Right ventricle myocardium inferior (tissue), 1 donor: ENCODE measurements at places on chromosomes 12 and 14.

GRCh38 chr12:92988622-92989130 lies 59.6 kb upstream of the EEA1 start:
- no peak for DNase-seq

DNA sequence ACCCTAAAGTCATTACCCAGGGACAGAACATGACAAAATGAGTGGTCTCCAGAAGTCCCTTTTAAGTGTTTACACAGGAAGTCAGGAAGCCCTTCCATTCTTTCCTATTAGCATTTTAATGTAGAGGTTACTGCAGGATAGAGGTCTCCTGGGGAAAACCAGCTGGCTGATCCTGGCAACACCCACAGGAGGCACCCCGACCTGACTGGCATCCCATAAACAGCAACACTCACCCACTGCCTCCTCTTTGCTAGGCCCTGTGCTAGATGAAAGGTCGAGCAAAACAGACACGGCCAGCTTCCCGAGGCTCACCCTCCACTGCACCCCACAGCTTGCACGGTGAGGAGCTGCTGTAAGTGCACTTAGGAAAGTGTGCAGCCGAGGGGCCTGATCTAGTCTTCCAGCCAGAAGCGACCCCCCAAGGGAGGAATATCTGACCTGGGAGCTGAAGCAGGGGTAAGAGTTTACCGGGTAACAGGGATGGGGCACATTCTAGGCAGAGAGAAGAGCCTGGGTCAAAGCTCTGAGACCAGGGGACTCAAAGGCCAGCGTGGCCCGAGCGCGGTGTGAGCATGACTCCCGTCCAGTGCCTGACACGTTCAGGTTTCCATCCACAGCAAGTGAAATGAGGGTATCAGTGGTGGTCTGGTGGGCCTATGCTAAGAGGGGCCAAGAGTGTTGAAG lies 9.0 kb downstream of the DAZAP2 start:
- DNase-seq, result no peak

DNA sequence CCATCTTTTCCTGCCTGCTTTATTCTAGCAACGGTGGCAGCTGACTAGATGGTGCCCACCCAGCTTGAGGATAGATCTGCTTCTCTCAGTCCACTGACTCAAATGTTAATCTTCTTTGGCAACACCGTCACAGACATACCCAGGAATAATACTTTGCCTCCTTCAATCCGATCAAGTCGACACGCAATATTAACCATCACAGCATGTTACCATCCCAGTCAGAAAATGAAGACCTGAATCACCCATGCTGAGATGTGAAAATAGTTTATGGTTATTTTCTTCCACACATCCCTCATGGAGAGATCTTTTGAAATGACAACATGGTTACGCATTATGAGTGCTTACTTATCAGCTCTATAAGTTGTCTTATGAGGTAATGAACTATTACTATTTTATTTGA lies 392.8 kb downstream of the SEC23A start:
- DNase-seq, result no peak

- DNase-seq, result no peak
These were observed 6.2 kb downstream of the PIK3C2G start for GRCh38 chr12:18267427-18268099.

- DNase-seq, result no peak
These were observed 75.9 kb upstream of the AMIGO2 start for GRCh38 chr12:47155457-47156166.

- DNase-seq, result no peak
These were observed 60.0 kb downstream of the EML1 start for GRCh38 chr14:99853206-99853605.

DNA sequence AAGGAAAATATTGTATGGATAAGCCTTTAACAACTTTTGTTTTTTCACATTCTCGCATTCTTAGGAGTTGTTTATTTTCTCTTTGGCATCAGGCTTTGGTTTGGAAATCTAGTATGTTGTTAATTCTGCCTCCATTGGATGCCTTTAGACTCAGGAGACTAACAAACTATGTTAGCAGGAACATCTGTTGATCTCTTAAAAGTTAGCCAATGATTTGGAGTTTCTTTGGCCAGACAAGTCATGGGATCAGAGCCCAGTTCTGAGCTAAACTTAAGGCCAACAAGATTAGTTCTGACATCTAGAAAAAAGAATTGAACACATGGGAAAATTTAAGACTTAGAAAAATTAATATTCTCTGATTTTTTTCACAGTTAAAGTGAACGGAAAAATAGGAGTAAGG lies 35.3 kb upstream of the STRAP start:
- DNase-seq, result no peak

DNA sequence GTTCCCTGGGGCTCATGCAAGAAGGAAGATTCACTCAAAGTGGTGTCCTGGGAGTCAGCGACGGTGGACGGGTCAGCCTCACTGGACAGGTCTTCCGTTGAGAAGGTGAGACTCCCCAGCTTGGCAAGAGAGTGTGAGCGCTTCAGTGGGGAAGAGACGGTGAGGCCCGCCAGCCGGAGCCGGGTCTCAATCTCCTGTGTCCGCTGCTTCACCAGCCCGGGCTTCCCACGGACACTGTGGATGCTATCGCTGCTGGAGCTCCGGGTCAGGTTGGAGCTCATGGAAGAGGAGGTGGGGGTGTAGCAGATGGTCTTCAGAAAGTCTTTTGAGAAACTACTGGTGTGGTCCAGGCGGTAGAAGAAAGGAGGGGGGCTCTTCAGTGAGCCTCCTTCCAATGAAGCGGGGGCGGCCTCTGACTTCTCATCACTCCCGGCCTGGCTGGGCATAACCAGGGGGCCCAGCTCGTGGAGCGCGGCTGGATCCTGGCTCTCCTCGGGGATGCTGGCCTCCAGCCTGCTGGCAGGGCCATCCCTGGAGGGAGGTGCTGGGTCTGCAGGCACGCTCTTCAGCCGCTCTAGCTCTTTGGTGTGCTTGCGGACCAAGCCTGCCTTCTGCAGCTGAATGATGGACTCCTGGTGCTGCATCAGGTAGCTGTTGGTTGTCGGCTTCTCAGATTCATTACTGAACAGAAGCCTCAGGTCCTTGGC lies 56.9 kb upstream of the CORO1C start:
- DNase-seq, result peak; percentile 80

DNA sequence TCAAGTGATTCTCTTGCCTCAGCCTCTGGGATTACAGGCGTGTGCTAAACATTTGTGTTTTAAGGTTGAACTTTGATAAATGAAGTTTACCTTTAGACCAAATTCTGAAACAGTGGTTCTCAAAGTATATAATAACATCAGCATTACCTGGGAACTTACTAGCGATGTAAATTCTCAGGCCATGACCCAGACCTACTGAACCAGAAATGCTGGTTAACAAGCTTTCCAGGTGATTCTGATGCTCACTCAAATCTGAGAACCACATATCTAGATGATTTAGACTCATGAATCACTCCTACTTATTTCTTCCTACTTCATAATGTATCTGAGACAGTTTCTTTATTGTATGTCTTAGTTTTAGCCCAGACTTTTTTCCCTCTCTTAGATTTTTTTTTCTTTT lies 43.6 kb downstream of the RAD51B start:
- DNase-seq, result no peak

DNA sequence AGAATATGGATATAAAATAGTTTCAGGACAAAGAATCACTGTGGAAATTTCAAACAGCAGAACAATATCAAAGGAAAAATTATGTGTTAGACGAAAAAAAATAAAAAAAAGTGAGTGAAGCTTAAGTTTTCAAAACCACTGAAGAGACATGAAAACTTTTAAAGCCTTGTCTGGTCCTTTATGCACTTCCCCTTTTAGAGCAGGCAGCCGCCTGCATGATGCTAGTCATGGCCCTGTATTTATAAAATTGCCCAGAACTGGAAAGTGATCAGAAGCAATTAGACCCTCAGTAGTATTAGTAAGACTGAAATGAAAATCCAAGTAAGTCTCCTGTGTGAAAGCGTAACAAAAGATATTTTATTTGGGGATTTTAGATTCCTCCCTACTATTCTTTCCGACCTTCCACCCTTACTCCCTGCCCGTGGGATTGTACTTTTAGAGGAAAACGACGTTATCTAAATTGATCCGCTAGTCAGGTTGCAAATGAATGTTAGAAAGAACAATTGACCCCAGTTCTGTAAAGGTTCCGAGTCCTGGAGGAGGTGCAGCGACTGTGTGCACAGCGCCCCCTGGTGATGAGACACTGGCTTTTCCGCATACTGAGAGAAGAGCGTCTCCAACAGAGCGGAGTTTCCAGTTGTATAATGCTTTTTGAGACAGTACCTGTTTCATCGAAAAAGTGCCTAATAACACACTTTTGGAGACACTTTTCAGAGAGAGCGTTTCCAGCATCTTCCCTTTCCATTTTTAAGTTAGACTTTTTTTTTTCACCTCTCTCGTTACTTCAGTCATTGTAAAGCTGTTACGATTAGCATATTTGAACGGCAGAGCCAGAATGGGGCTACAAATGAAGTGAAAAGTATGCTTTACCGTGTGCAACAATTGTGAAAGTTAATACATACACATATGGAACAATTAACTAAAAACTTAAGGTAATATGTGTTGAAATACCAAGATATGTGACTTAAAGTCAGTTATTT lies 12.4 kb downstream of the MGST1 start:
- peak; percentile 80 for DNase-seq

DNA sequence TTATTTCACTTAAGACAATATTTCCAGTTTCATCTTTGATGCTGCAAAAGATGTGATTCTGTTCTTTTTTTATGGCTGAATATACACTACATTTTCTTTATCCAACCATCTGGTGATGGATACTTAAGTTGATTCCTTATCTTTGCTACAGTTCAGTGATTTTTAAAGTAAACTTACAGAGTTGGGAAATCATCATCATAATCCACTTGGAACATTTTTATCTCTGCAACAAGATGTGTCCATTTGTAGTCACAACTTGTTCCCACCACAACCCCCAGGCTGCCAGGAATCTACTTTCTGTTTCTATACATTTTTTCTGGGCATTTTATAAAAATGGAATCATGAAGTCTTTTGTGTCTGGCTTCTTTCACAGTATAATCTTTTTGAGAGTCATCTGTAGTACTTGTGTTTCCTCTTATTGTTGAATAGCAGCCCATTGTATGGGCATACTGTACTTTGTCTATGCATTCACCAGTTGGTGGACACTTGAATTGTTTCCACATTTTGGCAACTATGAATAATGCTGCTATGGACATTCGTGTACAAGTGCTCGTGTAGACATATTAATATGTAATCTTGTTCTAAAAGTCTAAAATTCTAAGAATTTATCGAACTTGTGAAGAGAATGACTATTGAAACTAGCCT lies 212.5 kb upstream of the DDHD1 start:
- DNase-seq, result no peak

DNA sequence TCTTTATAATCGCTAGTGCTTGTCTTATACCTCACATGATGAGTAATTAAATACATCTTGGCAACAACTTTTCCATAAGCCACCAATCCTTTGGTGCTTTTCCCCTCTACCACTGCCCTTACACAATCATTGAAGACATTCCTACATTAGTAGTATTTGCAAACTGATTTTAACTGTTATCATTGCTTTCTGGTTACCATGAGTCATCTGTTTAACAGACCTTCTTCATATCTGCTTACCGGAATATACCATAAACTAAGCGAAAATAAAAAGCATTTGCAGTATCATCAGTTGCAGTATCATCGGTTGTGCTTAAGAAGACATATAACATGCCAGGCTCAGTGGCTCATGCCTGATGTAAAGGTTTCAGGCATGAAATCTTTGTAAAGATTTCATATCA lies 54.8 kb upstream of the PLEKHA5 start:
- no peak for DNase-seq

GRCh38 chr14:99691111-99691885 lies 7.2 kb downstream of the CYP46A1 start:
- DNase-seq, result no peak

DNA sequence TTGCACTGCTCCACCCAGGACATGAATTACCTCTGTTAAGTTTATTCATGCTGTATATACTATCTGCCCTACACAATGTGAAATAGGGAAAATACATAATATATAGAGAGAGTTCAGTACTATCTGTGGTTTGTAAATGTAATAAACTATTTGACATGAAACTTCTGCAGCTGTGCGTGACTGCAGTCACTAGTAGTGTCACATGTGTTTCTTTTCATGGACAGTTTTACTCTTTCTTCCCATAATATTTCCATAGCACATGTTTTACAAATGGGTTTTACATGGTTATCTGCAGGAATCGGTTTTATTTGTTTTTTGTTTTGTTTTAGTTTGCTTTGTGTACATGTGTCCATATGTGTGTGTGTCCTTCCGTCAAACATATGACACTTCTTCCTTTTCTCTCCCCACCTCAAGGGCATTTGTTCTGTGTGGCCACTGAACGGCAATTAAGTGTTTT lies 1644.1 kb upstream of the FLRT2 start:
- no peak for DNase-seq

GRCh38 chr12:115232455-115233156 lies 548.6 kb upstream of the TBX3 start:
- DNase-seq, result no peak

- no peak for DNase-seq
These were observed 165.2 kb upstream of the BCL2L14 start for GRCh38 chr12:11905534-11905933.

GRCh38 chr12:29546000-29546399 lies 48.5 kb upstream of the OVCH1 start:
- no peak for DNase-seq

- DNase-seq, result no peak
These were observed 3.6 kb downstream of the L2HGDH start for GRCh38 chr14:50308363-50308915.

GRCh38 chr14:23621204-23621931 lies 14.8 kb upstream of the DHRS2 start:
- DNase-seq, result no peak

DNA sequence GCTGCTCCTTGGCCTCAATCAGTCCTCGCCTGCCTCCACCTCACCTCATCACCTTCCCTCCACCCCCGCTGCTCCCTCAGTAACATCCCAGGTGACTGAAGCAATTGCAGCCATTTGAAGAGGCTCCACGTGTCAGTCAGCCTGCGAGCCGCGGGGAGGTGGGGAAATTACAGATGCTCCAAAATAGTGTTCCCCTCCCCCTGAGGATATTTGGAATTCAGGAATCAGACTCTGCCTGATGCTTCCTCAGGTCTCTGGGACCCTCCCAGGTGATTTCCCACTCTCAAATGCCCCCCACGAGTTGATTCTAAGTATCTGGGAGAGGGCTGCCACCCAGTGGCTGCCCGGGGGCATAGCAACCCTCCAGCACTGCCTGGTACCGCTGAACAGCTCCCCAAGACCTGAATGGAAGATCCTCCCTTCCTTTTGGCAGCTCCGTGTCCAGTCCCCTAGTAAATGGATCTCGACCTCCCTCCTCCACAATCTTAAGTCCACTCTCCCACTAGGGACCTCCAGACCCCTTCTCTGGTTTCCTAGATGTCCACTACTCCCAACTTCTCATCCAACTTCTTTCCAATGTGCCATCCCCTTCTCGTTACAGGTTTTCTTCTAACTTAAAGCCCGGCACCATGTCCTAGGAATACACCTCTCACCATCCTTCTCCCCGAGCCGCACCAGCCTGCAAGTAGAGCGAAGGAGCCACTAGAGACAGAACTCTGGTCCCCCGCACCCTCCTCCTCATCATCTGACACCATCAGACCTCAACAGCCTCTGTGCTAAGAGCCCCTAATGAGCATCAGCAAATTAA lies 1.4 kb upstream of the ASIC1 start:
- DNase-seq, result no peak

GRCh38 chr12:125687403-125687802 lies 622.2 kb downstream of the AACS start:
- DNase-seq, result no peak

- peak; percentile 53 for DNase-seq
These were observed 152.4 kb downstream of the TSPAN9 start for GRCh38 chr12:3229577-3229976.
